Activated gamma-delta T cell (primary cell): ENCODE measurements at places on chromosomes 3 and 15.

- no peak for DNase-seq
Observed at GRCh38 chr3:9067352-9067975, 104.2 kb upstream of the RAD18 start.

- DNase-seq = no peak
Observed at GRCh38 chr3:35393901-35394799, 245.2 kb upstream of the ARPP21 start.

GRCh38 chr3:186366206-186366605 lies 4.2 kb upstream of the DGKG start:
- no peak for DNase-seq

- no peak for DNase-seq
Observed at GRCh38 chr15:60751985-60752952, 273.3 kb upstream of the ICE2 start.

GRCh38 chr3:80036176-80036575 lies 268.4 kb upstream of the ROBO1 start:
- no peak for DNase-seq

GRCh38 chr3:197365586-197365985 lies 67.2 kb upstream of the DLG1 start:
- no peak for DNase-seq

DNA sequence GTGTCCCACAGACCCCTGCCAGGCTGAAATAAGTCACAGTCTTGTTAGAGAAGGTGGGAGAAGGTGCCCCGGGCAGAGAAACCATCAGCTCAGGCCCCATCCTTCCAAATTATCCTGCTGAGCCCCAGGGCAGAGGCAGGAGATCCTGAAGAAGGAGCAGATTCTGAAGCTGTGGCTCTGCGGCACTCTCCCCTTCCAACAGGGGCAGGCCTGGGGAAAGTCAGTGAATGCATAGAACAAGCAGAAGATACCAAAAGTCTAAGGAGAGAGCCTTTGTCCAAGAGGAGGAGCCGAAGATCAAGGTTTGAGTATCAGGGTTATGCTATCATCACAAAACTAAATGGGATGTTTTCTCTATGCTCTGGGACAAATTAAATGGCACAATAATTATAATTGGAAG lies 249.3 kb downstream of the XXYLT1 start:
- DNase-seq = no peak
